ENCODE measurements at places on chromosomes 3 and 15. TPM values are rescaled to one million over a fixed set of nuclear protein-coding genes. Genes with fewer than 3 reads are reported as not detected.

GRCh38 chr3:86695752-86696151 is 295.2 kb downstream of the VGLL3 start:
- H3K4me3 ChIP-seq: no peak overlapping the region
- H3K36me3 ChIP-seq: no peaks in the 10 kb centered on the region
- no peaks in the 10 kb centered on the region for H3K4me1 ChIP-seq
- H3K27me3 ChIP-seq: no peaks in the 10 kb centered on the region

DNA sequence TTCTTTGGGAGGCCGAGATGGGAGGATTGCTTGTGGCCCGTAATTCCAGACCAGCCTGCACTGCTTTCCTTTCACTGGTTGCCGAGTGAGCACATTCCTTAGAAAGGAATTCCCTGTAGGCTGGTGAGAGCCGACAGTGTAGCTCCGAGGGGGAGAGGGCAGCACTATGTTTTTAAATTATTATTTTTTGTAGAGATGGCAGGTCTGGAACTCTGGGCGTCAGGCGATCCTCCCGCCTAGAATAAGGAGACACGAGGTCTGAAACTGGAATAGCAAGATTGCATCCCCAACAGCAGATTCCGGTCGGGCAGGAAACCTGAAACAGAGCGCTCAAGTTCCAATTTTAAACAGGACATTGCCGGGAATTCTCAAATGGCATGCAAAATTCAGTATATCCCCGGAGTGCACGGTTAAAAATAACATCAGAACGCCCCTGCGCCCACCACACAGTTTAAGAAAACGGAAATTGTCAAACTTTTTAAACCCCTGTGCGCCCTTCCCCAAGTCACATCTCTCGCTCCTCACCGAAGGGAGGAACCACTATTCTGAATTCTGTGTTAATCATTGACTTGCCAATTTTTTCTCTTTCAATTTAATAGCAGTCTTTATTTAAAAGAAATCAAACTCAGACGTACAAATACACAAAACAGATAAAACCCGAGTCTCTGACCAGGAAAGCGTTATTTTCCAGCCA is 643 bp upstream of the RNU5B-1 start:
- peaks cover 3% of the 10 kb centered on the region for H3K36me3 ChIP-seq
- peaks cover 2% of the 10 kb centered on the region for H3K27me3 ChIP-seq

GRCh38 chr15:42494998-42495360 is 455 bp upstream of the SNAP23 start:
- H3K4me1 ChIP-seq: peaks cover 66% of the 10 kb centered on the region
- DNase-seq: peak; percentile 38
- peaks cover 6% of the 10 kb centered on the region for H3K36me3 ChIP-seq
- no peaks in the 10 kb centered on the region for H3K27me3 ChIP-seq
- H3K27ac ChIP-seq: peak overlapping the region; percentile 88
- H3K4me3 ChIP-seq: peak overlapping the region; percentile 95

- H3K27me3 ChIP-seq: peaks cover 11% of the 10 kb centered on the region
- no peak for DNase-seq
- H3K36me3 ChIP-seq: no peaks in the 10 kb centered on the region
- no peaks in the 10 kb centered on the region for H3K4me1 ChIP-seq
- no peak overlapping the region for H3K4me3 ChIP-seq
Observed at GRCh38 chr3:40582401-40583027, 57.8 kb downstream of the ZNF621 start.

- no peaks in the 10 kb centered on the region for H3K4me1 ChIP-seq
- no peaks in the 10 kb centered on the region for H3K36me3 ChIP-seq
- H3K27me3 ChIP-seq: no peaks in the 10 kb centered on the region
Observed at GRCh38 chr3:98967758-98968157, 66.3 kb upstream of the DCBLD2 start.

DNA sequence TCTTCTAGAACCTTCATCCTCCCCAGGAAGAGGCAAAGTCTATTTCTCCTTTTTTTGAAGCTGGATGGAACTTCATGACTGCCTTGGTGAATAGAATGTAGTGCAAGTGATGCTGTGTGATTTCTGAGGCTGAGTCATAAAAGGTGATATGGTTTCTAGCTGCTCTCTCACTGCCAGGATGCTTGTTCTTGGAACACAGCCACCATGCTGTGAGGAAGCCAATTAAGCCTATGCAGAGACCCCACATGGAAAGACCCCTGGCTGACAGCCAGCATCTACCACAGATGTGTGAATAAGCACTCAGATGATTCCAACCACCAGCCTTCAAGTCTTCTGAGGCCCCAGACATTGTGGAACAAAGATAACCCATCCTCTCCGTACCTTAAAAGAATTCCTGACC is 57.0 kb downstream of the ISL2 start:
- no peak overlapping the region for H3K4me3 ChIP-seq
- H3K27me3 ChIP-seq: no peaks in the 10 kb centered on the region
- no peak for DNase-seq
- H3K27ac ChIP-seq: no peak overlapping the region

DNA sequence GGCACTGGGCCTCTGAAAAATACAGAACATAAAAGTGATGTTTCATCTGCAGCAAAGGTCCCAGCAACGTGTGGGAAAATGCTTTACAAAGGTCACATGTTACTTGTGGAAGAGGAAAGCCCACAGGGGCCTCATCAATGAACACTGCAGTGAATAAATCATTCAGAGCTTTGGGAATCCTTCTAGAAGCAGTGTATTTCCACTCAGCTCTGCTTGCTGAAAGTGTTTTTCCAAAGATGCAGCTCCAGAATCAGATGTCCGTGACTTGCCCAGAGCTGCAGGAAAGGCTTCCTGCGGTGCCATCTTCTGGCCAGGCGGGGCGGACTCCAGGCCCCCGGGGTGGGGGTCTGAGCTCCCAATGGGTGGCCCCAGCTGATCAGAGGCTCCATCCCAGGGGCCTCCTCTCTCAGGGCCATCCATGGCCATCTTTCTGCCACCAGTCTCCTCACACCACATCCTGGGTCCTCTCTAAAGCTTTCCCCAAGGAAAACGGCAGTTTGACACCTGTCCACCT is 81.5 kb downstream of the C3orf70 start:
- no peak overlapping the region for H3K27ac ChIP-seq
- no peaks in the 10 kb centered on the region for H3K4me1 ChIP-seq
- H3K4me3 ChIP-seq: no peak overlapping the region

GRCh38 chr15:98791046-98791701 is 142.8 kb downstream of the IGF1R start:
- no peak overlapping the region for H3K4me3 ChIP-seq
- no peaks in the 10 kb centered on the region for H3K36me3 ChIP-seq
- no peak for DNase-seq
- peaks cover 52% of the 10 kb centered on the region for H3K4me1 ChIP-seq
- no peaks in the 10 kb centered on the region for H3K27me3 ChIP-seq
- no peak overlapping the region for H3K27ac ChIP-seq

GRCh38 chr3:155462672-155463071 is 169.2 kb upstream of the STRIT1 start:
- H3K27me3 ChIP-seq: no peaks in the 10 kb centered on the region
- no peak overlapping the region for H3K27ac ChIP-seq
- no peak overlapping the region for H3K4me3 ChIP-seq
- no peaks in the 10 kb centered on the region for H3K36me3 ChIP-seq

DNA sequence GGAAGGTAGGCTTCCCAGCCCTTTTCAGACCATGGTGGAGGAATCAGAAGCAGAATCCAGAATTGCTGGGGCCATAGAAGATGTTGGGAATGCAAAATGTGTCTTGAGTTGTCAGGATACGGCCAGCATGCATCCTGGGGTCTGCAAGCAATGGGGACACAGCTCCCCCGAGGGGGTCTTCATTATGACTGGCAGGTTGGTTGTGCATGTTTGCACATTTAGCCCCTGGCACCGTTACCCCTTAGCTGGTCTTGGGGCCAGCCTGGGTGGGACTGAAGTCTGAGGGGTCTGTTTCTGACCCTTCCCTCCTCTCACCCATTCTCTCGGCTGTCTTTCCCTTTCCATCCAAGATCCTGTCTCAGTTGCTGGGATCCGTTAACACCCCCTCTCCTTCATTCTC is 50.7 kb downstream of the STARD5 start:
- no peak overlapping the region for H3K27ac ChIP-seq
- DNase-seq: no peak
- peaks cover 20% of the 10 kb centered on the region for H3K4me1 ChIP-seq
- H3K36me3 ChIP-seq: peaks cover 3% of the 10 kb centered on the region
- H3K4me3 ChIP-seq: no peak overlapping the region

- no peaks in the 10 kb centered on the region for H3K4me1 ChIP-seq
- no peak overlapping the region for H3K4me3 ChIP-seq
- H3K27ac ChIP-seq: no peak overlapping the region
- peaks cover 1% of the 10 kb centered on the region for H3K27me3 ChIP-seq
- no peaks in the 10 kb centered on the region for H3K36me3 ChIP-seq
Observed at GRCh38 chr15:100937171-100937570, 18.0 kb downstream of the LRRK1 start.

DNA sequence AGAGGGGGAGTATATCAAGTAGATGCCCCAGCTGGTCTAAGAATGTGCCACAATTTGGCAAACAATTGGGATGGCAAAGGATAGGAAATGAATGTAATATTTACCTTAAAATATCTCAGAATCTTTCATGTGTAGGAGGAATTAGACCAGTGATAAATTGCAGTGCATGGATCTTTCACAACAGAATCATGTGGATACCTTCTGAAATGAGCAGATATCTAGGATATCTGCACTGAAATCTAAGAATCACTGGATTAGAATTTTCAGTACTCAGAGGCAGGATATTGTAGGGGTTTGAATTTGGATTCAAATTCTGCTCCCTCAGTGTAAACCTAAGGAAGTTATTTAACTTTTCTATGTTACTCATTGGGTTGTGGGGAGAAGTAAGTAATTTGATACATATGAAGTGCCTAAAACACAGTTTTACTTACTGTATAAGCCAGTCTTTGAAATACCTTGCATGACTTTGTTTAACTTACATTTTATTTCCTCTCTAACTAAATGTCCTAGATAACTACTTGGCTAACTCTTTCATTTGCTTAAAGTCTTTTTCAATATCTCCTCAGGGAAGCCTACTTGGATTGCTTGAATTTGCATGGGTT is 8.8 kb downstream of the IL1RAP start:
- no peak overlapping the region for H3K4me3 ChIP-seq
- H3K27ac ChIP-seq: no peak overlapping the region
- peaks cover 11% of the 10 kb centered on the region for H3K4me1 ChIP-seq
- peaks cover 7% of the 10 kb centered on the region for H3K36me3 ChIP-seq
- DNase-seq: no peak

Gene SERPINI2
- not detected for total RNA-seq

Gene SEMA3F
- total RNA-seq: 0.19 TPM

Gene SLC12A1
- not detected for total RNA-seq

Gene C3orf49
- not detected for total RNA-seq

Gene CLSTN2
- not detected for total RNA-seq

Gene THAP10
- 0.51 TPM for total RNA-seq

Gene CADPS
- total RNA-seq: not detected

Data from activated CD4-positive, alpha-beta memory T cell treated with anti-CD3 and anti-CD28 coated beads for 36 hours (primary cell).